ENCODE measurements at places on chromosomes 2 and 18. TPM values are rescaled to one million over a fixed set of nuclear protein-coding genes. Genes with fewer than 3 reads are reported as not detected.

NYAP2 gene
- total RNA-seq, result 0.30 TPM

DNA sequence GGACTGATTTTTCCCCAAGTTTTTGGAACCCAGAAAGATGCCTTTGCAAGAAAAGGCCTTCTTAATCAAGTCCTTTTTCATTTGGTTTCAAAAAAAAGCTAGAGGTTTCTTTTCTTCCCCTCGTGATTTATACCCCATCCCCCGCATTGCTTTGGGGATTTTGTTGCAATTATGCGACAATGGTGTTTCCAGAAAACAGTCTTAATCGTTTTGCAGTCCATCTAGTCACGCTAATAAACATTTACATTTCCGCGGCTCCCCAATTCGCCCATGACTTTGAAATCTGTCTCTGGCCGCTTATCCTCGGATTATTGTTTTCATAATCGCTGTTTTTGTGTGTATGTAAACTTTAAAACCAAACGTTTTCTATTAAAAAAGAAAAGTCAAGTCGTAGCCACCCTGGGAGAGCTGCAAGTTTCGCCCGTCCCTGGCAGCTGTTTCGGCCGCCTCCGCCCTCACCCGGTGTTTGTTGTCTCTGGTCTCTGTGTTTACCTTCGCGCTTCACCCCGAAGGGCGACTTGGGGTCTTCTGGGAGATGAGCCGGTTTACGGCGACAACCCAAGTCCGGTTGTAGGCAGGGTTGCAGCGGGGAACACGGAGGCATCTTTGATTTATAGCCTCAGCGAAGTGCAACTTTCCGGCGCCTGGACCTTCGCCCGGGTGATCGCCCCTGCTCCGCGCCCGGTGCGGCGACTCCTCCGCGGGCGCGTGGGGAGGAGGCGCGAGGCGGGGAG, 667 bp downstream of the SP9 start:
- no peak for DNase-seq

GRCh38 chr2:110796716-110797301, 64.4 kb downstream of the ACOXL start:
- no peak for DNase-seq

GRCh38 chr2:102001767-102002142, 10.0 kb downstream of the IL1R2 start:
- DNase-seq, result no peak

GRCh38 chr2:36425608-36426355, 70.2 kb downstream of the CRIM1 start:
- no peak for DNase-seq

PNO1 gene
- total RNA-seq, result 11.2 TPM

DNA sequence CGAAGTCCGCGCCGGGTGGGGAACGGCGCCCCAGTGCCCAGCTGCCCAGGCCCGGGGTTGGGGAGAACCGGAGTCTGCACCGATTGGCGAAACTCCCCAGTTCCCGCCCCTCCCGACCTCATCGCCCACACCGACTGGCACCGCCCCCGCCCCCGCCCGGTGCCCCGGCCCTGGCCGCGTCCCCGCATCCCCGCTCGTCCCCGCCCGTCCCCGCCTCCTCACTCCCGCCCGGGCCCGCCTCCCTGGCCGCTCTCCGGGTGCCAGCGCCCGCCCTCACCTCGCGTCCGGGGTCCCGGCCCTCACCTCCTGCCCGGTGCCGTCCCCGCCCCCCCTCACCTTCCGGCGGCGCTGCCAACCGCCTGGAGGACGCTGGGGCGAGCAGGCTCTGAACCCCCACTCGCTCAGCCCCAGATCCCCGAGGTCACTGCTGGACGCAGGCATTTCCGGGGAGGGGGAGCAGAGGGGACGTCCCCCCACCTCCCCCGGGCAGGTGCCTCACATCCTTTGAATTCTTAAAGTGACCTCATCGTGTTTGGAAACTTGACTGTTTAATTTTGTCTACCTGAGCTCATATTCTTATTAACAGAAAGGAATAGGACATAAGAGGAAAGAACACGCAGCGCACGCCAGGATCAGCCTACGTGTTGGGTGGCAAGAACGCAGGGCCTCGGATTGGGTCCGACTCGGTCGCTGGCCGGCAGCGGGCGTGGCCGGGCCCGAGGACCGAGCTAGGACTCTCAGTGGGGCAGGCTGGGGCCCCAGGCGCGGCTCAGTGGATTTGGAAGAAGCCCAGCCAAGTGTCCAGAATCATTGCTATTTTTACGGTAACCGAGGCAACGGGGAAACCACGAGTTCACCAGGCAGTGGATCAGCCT, at the start of gene FAM110C:
Gene FAM110C (minus strand): TSS at position 35 of the 875 bp plus-strand sequence. CDS start 120 bp downstream, outside the sequence.
- DNase-seq, result peak; percentile 93

DNA sequence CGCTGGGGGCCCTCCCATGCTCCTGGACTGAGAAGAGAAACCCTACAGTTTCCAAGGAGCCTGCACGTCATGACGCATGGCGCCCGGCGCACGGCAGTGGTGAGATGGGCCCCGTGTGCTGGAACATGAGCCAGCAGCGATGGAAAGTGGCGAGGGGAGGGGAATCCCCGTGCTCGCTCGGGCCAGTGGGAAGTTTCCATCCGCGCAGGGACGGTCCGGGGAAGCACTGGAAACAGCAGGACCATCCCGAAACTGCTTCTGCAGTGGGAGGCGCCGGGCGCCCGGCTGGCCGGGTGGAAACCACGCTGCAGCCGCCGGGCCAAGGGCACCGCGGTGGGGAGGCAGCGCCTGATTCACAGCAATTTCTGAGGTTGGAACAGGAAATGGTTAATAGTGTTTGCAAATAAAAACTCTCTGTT, 4.9 kb upstream of the PDCD1 start:
- DNase-seq, result no peak

GAREM1 gene
- total RNA-seq, result 10.2 TPM

- DNase-seq, result peak; percentile 41
Observed at GRCh38 chr2:44939106-44940048, 2.1 kb upstream of the SIX3 start.

DNA sequence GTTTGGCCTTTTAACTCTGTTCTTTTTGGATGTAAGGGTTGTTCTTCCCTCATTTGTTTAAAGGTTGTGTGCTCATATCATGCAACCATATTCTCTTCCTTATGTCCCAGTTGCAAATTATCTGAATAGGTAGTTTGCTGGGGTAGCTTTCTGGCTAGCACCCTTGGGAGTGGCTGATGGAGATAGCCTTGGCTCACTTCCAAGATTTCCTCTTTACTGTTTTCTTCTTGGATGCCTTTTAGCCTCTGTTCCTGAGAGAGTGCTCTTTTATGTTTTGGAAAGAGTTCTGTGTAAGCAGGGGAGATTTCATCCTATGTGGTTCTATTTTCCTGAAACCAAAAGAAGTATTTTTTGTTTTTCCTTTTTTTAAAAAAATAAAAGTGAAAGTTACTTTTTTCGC, 25.4 kb downstream of the USP14 start:
- DNase-seq, result no peak

CENPA gene
- 43.6 TPM for total RNA-seq

DNA sequence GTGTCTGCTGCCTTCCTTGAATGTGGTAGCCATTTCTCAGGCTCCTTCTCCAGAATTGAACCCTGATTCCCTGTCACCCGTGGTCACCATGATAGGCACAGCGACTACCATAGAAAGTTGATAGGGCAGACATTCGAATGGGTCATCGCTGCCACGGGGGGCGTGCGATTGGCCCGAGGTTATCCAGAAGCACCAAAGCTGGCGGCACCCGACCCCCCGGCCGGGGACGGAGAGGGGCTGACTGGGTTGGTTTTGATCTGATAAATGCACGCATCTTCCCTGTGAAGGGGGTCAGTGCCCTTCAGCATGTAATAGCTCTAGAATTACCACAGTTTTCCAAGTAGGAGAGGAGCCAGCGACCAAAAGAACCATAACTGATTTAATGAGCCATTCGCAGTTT, 94.0 kb upstream of the ANKRD30BL start:
- DNase-seq, result no peak

DNA sequence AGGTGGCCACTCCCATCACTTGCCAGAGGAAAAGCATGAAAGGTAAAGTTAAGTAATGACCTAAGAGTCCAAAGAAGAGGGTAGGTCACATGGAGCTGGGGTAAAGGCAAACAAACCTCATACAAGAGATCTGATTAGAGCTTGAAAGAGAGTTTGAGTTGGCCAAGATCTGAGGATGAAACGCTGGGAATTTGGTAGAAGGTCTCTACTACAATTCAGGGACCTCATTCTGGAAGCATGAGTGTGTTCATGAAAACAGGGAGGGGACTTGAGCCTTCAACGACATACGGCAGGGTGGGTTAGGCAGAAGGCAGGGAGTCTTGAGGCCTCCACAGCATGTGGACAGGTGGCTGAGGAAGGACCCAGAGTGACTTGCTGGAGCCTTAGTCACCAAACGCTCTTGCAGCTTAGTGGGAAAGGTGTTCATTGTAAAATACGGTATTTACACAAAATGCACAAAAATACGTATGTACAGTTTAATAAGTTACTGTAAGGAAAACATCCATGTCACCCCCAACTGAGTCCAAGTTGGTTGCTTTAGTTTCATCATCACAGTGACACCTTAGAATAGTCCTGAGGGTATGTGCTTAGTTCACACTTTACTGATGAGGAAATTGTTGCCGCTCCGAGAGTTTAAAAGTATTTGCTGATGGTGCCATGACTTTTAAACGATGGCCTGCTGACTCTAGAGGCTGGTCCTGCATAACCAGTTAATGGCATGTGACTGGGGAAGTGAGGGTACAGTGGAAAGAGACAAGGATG, 5.0 kb upstream of the FARP2 start:
- no peak for DNase-seq

DNA sequence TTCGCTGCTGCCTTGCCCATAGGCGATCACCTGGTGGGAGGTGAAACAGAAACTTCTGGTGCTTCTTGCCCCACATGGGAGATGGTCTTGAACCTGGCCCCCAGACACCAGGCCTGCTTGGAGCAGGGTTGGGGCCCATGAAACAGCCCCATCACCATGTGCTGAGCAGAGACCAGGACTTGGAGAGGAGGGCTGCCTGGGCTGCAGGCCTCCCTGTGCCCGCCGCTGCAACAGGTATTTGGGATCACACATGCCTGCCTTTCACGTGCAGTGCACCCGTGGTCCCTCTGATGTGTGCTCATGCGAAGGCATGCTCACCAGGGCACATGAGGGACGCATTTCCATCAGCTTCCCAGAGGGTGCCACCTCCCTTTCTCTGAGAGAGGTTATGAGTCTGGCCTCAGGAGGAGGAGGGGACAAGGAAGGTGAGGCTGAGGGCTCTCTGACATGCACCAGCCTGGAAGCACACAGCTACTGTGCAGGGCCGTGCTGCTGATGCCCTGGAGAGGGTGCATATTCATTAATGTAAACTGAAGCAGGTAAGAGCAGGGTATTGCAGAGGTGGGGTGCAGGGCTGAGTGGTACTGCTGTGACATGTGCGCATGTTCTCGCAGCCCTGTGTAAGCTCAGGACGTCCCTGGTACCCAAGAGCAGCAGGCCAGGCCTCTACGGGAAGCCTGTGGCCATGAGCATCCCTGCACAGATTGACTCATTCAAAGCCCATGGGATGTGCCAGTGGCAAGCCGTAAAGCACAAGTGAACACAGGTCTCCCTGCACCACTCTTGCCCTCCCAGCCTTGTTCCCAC, 4.2 kb upstream of the OXER1 start:
- no peak for DNase-seq

GRCh38 chr2:16013359-16013911, 73.1 kb downstream of the MYCN start:
- DNase-seq, result no peak

GRCh38 chr18:31325051-31325450, 7.1 kb downstream of the DSG1 start:
- no peak for DNase-seq

- peak; percentile 85 for DNase-seq
Observed at GRCh38 chr2:178478439-178479274, at the start of gene FKBP7. TSS of gene FKBP7 (minus strand) at chr2:178478600. CDS start at chr2:178478499, 101 bp downstream.

GRCh38 chr2:207123776-207124391, 41.9 kb downstream of the KLF7 start:
- no peak for DNase-seq

GRCh38 chr18:53937037-53937436, 287.4 kb downstream of the MBD2 start:
- no peak for DNase-seq

MSTN gene
- total RNA-seq, result not detected

CEP192 gene
- total RNA-seq, result 37.8 TPM

DNA sequence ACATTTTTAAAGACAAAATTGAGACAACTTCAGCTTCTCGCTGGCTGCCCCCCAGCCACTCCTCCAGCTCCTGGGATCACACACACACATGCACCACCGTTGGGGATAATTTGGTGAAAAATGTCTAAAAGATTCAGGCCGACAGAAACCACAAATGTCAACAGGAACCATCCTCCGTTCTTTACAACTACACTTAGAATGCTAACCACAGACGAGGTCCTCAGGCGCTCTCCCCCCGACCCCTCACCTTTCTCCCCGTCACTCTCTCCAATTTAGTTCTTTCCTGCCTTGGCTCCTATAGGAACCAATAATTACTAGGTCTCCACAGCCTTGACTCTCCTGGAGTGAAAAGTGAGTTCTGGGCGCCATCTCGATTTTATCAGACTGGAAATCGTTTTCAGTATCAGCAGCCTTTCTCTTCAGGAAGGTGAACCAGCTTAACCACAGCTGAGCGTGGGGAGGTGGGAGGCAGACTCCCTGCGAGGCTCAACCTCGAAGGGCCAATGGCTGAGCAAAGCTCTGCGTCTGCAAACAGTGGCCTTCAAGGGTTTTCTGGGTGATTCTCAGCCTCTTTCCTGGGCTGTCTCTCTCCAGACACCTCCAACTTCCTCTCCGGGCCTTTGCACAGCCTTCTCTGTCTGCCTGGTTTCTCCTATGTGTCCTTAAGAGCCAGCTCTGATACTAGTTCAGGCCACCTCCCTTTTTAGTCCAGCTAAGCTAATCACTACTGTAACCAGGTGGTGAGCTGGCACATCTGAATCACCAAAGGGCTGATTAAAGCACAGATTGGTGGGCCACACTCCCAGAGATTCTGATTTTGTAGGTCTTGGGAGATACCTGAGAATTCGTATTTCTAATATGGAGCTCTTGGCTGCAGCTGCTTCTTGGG, 115.7 kb upstream of the COPS8 start:
- no peak for DNase-seq

- DNase-seq, result no peak
Observed at GRCh38 chr18:23228102-23229061, 93.1 kb downstream of the CABLES1 start.

DNA sequence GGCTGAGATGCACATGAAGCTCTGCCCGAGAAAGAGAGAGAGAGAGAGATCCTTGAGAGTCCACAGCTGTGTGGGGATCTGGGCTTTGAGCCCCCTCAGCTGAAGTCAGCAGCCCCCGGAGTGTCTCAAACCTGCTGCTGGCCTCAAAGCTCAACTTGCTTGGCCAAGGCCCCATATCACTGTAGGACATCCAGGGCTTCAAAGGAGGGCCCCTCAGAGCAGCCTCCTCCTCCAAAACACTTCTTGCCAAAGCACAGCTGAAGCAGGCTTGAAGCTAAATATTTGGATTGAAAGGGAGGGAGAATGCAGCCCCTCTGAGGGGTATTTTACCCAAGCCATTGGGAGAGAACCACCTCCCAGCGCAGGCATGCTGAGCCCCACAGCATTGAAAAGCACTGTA, 357.6 kb downstream of the OSR1 start:
- DNase-seq, result no peak

ACMSD gene
- not detected for total RNA-seq

- no peak for DNase-seq
Observed at GRCh38 chr2:26285931-26286330, 41.2 kb downstream of the HADHB start.
